ENCODE measurements at places on chromosomes 3 and 15.

DNA sequence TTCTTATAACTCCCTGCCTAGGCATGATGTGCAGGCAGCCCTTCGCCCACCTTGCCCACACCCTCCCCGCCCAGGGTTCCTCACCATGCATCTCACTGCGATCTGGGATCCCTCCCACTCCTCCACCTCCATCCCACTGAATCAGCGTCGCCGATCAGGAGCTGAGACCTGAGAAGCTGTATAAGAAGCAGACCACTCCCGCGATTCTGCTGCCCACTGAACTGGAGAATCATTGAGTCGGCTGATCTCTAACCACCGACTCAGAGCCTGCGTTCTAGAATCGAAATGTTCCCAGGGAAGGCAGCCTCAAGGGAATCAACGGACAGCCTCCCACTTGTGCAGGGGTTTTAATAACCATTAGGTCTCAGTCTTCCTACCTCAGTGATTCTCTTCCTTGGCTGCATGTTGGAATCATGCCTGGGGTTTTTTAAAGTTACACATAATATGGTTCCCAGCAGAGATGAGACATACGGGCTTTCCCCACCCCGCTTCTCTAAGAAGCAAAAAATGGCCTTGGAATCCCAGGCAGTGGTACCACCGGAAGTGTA is 60.2 kb downstream of the TMEM44 start:
- no peak for DNase-seq

- DNase-seq: no peak
Measured at GRCh38 chr3:181030948-181031347, 41.4 kb upstream of the DNAJC19 start.

GRCh38 chr15:79615754-79616153 is 183.6 kb downstream of the MINAR1 start:
- no peak for DNase-seq

GRCh38 chr3:155339052-155339451 is 45.6 kb upstream of the STRIT1 start:
- no peak for DNase-seq

GRCh38 chr15:85707519-85708338 is 87.0 kb downstream of the KLHL25 start:
- peak; percentile 76 for DNase-seq

DNA sequence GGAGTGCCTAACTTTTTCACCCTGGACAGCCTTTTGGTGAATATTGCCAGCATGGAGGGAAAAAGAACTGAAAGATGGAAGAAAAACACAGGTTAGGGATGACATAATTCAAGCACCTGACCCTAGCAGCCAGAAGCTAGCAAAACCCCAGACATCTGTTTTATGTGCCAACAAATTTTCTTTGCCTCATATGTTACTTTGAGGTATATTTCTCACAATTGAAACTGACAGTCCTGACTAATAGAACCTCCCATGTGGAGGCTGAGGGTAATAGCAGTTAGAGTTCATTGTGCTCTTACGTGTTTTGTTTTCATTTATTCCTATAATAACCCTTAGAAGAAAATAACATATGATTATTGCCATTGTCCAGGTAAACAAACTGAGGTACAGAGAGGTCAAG is 71.5 kb upstream of the SLC25A26 start:
- no peak for DNase-seq

- DNase-seq: peak; percentile 90
Measured at GRCh38 chr3:49454898-49455681, 15.0 kb upstream of the DAG1 start.

DNA sequence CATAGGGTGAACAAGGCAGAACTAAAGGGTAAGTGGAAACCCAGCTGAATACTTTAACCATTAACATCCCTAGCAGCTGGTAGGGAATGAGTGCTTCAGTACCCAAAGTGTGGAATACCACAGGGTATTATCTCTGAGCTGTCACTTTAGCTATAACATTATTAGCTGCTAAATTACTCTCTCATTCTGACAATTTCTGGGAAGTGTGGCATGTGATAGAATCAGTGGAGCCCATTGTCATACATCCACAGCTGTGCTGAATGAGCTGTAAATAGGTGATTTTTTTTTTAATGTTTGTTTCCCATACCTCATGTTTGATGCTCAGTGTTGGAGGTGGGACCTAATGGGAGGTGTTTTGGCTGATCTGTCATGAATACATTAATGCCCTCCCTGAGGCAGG is 894.3 kb downstream of the DIPK2A start:
- DNase-seq: no peak

DNA sequence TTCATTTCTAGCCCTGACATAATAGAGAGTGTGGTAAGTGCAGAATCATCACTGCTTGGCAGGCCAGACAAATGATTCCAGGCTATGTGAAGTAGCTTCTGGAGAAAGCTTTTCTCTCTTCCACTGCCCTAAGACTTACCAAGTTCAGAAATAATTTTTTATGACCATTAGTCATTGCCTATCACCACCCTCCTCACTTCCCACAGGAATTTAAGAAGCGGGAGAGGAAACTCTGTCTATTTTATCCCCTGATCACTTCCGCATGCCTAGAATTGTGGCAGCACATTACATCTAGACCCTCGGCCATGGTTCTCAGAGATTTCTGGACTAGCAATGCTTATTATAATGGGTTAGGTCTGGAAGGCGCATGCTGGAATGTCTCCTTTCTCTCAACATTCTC is 397.8 kb upstream of the NR2F2 start:
- DNase-seq: no peak

DNA sequence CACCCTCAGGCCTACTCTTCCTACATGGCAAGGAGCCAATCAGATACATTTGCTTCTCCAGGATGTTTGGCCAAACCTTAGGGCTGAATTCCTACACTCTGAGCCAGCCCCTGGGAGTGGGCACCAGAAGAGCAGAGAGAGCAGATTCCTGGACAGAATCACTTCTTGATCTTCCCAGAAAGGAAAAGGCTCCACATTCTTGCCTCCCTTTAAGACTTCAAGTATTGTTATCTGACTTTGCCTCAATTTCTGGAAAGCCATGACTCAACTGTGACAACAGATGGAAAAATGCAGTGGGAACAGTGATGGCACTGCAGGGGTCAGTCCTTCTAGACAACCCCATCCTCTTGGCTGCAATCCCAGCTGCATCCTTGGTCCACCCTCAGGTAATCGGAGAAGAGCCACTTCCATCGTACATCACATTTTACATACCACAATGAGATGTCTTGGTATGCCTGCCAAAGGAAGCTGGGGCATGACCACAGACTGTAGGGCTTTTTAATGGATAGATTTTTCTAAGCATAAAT is 21.0 kb downstream of the SLCO2A1 start:
- DNase-seq: no peak

DNA sequence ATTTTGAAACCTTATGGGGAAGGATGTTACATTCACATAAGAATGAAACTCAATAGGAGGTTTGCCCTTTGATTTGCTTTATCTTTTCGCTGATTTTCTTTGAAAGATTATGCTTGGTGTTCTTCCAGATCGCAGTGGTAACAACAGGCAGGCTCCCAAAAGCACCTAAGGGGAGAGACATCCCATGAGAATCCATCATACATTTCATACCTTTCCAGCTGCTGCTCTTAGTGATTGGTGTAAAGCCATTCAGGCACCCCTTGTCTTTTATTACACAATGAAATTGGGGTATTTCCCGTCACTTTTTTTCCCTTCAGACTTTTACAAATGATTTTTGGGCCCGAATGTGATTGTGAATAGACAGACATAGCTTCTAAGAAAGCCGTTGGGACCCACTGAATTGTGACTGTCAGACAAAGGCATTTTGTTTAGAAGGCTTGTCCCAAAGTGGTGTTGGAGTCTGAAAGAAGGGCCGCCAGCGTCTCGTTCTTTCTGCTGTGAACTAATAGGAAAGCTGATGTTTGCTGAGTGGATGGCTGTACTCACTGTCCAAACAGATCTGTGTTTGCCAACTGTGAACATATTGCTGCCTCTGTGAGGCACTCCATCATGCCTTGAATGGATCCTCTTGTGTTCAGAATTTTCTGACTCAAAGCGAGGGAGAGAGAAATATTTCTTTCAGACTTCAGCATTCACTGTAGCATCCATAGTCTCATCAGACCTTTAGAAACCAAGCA is 164.3 kb downstream of the FNDC3B start:
- peak; percentile 63 for DNase-seq

DNA sequence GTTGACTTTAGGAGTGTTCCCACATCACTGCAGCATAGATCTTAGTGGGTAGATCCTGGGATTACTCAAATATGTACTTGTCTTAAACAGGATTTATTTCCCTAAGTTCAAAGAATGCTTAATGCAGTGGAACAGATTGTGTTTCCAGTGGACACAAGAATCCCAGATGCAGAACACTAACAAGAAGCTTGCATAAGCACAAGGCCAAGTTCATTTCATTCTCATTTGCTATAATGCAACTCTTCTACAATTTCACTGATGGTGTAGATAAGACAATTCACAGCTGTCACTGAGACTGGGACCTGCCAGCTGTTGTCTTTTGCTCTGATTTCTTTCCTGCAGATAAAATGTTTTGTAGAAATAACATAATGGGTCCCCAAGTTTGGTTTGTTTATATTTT is 225.6 kb downstream of the NFKBIZ start:
- peak; percentile 79 for DNase-seq

DNA sequence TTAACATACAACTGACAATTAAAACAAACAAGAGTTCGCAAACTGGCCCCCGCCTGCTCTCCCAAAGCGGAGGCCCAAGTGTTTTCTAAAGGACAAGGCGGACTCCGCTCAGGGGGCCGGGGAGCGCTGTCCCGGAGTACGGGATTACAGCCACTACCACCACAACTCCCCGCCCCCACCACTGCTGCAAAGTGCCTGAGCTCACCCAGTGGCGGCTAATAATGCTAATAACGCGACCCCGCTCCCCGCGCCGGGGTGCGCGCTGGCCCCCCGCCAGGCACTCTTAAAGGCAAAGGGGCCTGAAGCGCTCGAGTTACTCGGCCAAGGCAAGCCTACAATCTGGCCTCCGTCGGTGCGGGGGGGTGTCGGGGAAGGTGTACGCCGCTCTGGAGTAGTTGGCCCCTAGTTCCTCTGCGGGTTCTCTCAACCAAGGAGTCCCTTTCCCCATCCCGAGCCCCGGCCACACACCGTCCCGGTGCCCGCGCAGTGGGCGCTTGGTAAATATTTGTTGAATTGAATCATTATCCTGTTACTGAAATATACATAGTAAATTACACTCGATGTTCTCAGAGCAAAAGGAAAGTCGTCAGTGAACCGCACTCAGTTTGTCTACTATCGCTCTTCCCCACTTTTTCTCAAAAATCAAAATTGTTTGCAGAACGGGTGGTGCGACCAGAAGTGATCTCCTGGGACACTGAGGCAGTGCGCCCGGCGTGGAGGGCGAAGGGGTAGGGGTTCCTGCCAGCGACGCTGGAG is 827 bp downstream of the WNT5A start:
- DNase-seq: peak; percentile 86

- no peak for DNase-seq
Measured at GRCh38 chr3:188212308-188212969, 58.5 kb downstream of the LPP start.

- DNase-seq: no peak
Measured at GRCh38 chr3:108357042-108357441, 60.7 kb downstream of the HHLA2 start.

- no peak for DNase-seq
Measured at GRCh38 chr3:187769771-187770170, 24.5 kb upstream of the BCL6 start.

- no peak for DNase-seq
Measured at GRCh38 chr3:128418900-128419299, 47.8 kb downstream of the DNAJB8 start.

- no peak for DNase-seq
Measured at GRCh38 chr3:171329746-171330145, 130.5 kb downstream of the TNIK start.

GRCh38 chr3:18071833-18072232 is 329.4 kb upstream of the TBC1D5 start:
- DNase-seq: no peak

GRCh38 chr3:21618695-21619094 is 132.3 kb downstream of the ZNF385D start:
- DNase-seq: no peak

DNA sequence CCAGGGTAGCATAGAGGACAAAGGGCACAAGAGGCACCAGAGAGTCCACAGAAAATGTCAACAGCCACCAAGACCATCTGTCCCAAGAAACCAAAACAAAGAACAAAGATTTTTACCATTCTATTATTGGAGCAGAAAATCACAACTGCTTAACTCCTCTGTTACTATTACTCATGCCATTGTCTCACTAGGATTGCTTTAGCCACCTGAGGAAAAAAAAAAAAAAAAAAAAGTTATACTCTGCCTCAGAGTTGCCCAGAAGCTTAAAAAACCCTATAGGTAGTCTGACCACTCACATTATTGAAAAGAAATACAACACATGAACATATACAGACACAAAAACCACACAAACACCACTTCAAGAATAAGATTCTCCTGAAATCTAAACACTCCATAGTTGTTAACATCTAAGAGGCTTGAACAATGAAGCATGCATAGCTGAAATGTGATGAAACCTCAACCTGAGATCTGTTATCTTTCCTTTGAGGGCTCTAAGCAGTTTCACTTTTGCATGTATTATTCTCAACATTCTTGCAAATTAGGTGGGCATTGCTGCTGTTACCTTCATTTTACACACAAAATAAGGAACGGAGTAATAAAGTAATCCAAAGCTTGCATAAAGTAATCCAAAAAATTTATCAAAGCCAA is 85.4 kb downstream of the IGSF11 start:
- no peak for DNase-seq

- no peak for DNase-seq
Measured at GRCh38 chr3:15667484-15667883, 65.9 kb downstream of the BTD start.

- DNase-seq: no peak
Measured at GRCh38 chr3:29720665-29721064, 439.8 kb downstream of the RBMS3 start.

- no peak for DNase-seq
Measured at GRCh38 chr3:31106204-31106603, 211.7 kb upstream of the GADL1 start.

DNA sequence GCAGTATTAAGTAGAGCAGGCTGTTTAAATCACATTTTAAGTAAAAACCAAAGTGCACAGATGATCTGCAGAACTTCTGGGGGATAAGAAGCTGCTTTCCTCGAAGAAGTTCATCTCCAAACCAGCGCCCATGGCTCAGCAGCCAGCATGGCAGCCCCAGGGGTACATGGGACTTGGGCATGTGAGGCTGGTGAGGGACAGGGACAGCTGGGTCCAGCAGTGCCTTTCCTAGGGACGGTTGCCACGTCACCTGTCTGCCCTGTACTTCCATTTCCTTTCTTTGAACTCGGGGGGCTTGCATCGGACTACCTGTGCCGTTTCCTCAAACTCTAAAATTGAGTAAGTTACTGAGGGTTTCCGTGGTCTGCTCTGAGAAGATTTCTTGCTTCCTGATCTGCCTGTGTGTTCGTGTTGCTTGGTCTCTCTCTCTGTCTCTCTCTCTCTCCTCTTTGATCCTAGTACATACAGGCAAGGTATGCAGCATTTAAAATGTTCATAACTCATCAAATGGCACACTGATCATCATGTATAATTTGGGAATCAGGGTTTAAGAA is 67.6 kb downstream of the IGF1R start:
- peak; percentile 59 for DNase-seq

GRCh38 chr15:63000706-63001105 is 41.8 kb upstream of the TPM1 start:
- no peak for DNase-seq
